ENCODE measurements at places on chromosomes 2 and 18.

- no peaks in the 10 kb centered on the region for H3K36me3 ChIP-seq
- H3K27me3 ChIP-seq = no peaks in the 10 kb centered on the region
Observed at GRCh38 chr2:28681606-28682005, 70.0 kb upstream of the PPP1CB start.

DNA sequence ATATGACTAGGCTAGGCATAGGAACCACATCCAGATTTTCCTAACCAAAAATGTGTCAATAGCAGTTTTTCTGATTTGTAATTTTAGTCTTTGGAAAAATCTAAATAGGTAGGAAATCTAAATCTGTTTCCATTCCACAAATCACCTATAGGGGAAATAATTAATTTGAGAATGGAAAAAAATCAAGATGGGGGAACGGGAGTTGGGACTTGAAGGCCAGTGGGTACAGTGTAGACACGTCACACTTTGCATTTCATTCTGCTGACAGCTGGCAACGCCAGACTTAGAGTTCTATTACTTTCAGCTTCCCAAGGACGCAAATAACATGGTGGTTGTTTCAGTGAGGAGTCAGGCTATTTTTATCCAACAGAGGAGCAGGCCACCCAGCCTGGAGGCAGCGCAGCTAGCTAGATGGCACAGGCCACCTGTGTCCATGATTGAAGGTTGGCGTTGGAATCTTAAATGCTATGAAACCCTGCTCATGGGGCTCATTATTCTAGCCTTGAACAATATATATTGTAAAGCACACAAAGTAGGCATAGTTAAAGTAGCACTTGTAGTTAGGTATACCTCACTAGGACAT lies 23.4 kb downstream of the HNRNPA3 start:
- H3K27me3 ChIP-seq = no peaks in the 10 kb centered on the region
- no peak overlapping the region for H3K4me3 ChIP-seq
- no peaks in the 10 kb centered on the region for H3K36me3 ChIP-seq
- H3K4me1 ChIP-seq = no peaks in the 10 kb centered on the region
- no peak overlapping the region for H3K27ac ChIP-seq

DNA sequence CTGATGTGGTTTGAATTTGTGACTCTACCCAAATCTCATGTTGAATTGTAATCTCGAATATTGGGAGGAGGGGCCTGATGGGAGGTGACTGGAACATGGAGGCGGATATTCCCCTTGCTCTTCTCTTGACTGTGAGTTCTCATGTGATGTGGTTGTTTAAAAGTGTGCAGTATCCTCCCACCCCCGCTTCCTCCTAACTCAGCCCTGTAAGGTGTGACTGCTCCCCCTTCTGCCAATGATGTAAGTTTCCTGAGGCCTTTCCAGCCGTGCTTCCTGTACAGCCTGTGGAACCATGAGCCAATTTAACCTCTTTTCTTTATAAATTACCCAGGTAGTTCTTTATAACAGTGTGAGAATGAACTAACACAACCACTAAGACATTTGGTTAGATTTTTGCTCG lies 458.4 kb downstream of the THSD7B start:
- H3K4me3 ChIP-seq = no peak overlapping the region
- H3K27me3 ChIP-seq = no peaks in the 10 kb centered on the region
- no peaks in the 10 kb centered on the region for H3K4me1 ChIP-seq
- H3K27ac ChIP-seq = no peak overlapping the region

GRCh38 chr2:9637330-9637729 lies 6.5 kb upstream of the YWHAQ start:
- no peaks in the 10 kb centered on the region for H3K4me1 ChIP-seq
- no peaks in the 10 kb centered on the region for H3K36me3 ChIP-seq
- DNase-seq = no peak

DNA sequence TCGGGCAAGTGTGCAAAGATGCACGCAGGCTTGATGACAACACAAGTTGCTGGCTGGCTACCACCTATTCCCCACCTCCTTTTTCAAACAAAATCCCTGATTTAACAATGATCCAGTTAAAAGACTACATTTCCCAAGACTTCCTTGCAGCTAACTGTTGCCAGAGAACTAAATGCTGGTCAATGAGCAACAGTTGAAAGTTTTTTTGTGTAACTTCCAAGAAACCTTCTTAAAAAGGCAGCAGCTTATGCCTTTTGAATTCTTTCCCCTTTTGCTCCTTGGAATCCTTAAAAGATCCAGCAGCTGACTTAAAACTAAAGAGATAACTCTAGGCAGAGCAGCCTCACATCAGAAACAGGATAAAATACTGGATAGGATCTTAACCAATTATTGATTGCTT lies 38.5 kb downstream of the NPHP1 start:
- H3K4me1 ChIP-seq = no peaks in the 10 kb centered on the region
- H3K27ac ChIP-seq = no peak overlapping the region
- no peaks in the 10 kb centered on the region for H3K36me3 ChIP-seq
- H3K27me3 ChIP-seq = no peaks in the 10 kb centered on the region
- H3K4me3 ChIP-seq = no peak overlapping the region
- no peak for DNase-seq

Data from uterus (tissue), 4 donors.